Activated naive CD4-positive, alpha-beta T cell treated with Interleukin-2 at 50 U/mL for 16 hours (primary cell): ENCODE measurements at places on chromosomes 3 and 15.

DNA sequence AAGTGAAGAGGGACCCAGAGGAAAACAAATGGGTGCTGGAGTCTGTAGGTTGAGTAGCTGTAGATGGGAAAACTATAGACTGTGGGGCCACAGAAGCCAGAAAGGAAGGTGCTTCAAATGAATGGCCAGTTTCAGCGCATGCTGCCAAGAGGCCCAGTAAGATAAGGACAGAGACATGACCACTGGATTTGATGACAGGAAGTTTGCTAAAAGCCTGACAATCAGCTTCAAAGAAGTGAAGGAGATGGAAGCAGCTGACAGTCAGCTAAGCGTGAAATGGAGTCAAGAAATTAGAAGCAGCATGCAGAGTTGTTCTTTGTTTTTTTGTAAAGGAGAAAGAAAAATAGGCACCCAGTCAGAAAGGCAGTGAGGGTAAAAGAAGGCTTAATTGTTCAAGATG is 24.9 kb downstream of the TXNRD3 start:
- DNase-seq: no peak

GRCh38 chr3:111864821-111865656 is 6.0 kb downstream of the PHLDB2 start:
- no peak for DNase-seq

- DNase-seq: no peak
These were observed 534.7 kb upstream of the IL12A start for GRCh38 chr3:159453945-159454344.

DNA sequence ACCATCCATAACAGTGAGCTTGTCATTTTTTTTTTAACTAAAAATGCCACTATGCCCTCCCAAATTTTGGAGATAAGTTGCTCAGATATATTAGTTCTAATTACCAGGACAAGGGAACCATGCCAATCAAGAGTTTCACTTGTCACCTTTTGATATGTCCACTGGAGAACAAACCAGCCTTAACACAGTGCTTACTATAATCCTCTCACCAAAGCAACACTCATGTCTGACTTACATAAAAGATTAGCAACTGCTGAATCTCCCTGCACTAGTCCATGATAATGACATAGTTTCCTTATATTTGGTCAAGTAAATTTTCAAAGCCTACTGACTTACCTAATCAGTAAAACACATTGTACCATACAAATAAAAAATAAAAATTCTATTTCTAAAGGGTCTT is 44.4 kb downstream of the TTBK2 start:
- no peak for DNase-seq

DNA sequence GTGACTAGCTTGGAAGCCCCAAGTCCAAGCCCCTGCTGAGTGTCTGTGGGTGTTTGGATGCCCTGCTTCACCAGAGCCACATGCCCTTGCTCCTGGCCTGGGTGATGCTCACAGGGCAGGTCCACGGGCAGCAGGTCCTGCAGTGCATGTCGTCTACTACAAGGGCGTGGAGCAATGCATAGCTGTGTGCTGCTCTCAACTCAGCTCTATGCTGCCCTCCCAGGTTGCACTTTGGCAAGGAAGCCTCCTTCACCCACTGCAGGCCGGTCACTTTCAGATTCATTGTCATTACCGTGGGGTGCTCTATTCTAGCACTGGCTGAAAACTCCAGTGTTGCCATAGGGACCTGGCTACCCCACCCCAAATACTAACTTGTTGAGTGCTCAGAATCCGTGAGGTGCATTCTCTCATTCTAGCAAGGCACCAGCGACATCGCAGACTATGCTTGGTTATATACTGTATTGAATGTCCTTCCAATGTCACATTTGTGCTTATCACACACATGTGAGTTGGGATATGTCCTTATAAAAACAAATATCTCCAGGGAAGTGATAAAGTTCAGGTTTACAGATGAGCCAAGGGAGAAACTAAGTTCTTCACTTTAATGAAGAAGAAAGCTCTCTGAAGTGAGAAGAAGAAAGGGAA is 51.8 kb downstream of the GRAMD1C start:
- DNase-seq: no peak

- no peak for DNase-seq
These were observed 45.1 kb downstream of the NOX5 start for GRCh38 chr15:69059557-69059943.

- DNase-seq: no peak
These were observed 426.1 kb upstream of the THBS1 start for GRCh38 chr15:39154776-39155175.

DNA sequence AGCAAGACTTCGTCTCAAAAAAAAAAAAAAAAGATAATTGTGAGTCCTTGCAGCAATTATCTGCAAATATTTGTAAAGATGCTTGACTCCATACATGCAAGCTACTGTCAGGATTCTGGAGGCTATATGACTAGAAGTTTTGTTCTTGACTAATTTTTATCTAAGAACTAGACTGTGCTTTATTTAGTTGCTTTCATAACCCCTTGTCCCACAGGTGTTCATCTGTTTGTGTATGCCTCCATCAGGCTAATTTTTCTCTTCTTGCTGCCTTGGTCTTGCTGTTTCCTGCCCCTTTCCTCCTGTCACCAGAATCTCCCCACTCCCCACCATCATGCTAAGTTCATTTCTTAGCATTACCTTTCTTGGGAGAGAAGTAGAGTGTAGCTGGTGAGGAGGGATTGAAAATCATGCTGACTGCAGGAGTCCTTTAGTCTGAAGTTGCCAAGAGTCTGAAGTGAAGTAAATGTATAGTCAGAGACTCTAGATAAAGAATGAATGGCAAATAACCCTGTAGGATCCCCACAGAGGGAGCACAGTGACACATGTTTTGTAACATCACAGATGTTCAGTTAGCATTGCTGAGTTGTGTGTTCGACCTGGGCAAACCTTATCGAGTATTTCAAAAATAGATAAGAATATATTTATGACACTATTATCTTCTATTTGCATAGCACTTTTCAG is 12.5 kb downstream of the ST3GAL6 start:
- DNase-seq: no peak

GRCh38 chr3:42590989-42591756 is 513 bp downstream of the SS18L2 start:
- DNase-seq: peak; percentile 14

GRCh38 chr3:45872569-45872968 is 13.8 kb upstream of the CCR9 start:
- no peak for DNase-seq

DNA sequence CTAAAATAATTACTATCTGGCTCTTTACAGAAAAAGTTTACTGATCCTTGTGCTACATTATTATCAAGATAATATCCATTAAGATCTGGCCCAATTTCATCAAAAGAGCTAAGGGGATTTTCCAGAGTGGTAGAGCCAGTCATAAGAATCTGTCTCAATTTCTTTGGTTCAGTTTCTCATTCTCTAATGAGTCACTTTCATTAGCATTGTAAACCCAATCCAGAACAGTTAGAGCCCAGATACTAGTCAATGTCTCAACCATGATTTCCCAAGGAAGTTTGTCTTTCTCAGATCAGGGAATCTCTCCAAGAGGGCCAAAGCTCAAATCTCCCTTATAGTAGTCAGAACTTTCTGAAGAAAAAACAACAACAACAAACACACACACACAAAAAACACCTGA is 131.1 kb upstream of the PPP2R3A start:
- no peak for DNase-seq

DNA sequence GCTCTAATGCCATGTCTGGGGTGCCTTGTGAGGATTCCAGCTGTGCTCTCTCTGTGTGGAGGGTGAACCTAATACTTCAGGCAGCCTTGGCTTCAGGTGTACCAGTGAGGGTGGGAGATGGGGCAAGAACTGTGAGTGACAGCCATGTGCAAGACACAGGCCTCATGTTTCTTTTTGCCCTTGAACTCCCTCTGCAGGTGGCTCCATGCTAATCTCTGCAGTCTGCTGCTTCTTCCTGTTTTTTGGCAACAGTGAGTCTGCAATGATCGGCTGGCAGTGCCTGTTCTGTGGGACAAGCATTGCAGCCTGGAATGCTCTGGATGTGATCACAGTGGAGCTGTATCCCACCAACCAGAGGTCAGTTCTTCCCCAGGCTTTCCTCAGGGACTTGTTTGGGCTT is 189.3 kb downstream of the SV2B start:
- DNase-seq: no peak

DNA sequence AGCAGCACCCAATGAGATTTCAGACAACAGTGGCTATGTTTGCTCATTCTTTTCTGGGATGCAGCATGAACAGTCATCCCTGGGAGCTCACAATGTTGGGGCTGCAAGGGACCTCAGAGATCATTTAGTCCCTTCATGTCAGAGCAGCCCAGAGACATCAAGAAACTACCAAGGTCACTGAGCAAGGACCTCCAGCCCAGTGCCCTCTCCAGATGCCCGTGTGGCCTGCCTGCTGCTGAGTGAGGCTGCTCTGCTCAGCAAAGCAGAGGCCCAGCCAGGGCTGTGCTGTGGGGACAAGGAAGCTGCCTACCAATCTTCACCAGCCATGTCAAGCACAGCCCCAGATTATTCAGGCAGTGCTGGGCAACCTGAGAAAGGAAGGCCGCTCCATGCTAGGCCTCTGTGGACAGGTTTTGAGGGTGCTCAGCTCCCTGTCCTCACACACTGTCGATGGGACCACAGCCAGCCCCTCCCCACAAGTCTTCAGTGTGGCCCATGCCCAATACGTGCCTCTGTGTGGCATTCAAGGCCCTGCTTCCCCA is 99.7 kb downstream of the DAPK2 start:
- DNase-seq: no peak

DNA sequence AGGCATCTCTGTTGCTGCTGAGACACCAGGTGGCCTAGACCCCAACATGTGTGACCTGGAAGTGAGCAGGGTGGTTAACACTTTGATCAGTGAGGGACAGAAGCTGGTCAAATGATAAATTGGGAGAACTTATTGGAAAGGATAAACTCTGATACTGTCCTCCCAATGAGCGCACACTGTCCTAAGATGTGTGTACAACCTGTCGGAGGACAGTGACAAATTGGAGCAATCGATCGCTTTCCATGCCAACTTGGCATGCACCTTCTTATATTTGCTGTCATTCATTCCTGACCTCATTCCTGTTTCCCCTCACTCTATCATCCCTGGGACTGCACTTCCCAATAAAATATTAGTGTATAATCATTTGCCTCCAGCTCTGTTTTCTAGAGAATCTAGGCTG is 198.7 kb upstream of the PROK2 start:
- DNase-seq: no peak

DNA sequence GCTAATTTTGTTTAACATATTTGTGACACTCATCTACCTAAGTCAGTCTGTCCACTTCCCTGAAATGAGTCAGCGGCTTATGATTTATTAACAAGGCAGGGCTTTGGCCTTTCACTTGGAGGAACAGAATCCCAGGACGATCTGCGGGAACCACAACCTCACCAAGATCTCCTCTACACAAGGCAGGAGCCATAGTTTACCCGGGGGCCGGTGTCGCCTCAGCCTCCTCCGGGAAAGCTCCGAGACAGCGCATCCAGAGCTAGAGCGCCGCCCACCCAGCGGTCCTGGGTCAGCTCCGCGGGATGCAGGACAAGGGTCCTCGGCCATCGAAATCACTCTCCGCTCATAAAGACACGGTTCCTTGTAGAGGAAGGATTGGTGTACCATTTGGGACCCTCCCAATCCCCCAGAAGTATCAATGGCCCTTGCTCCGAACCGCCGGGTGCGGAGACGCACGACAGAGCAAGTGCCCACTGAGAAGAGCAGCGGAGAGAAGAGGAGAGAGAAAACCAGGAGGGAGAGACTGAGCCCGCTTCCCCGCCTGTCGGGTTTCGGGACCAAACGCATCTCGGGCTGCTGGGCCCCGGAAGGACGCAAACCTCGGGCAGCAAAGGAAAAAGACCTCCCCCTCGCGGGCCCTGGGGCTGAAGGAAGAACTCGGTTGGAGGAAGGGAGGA is 13.1 kb upstream of the ALCAM start:
- no peak for DNase-seq

- DNase-seq: no peak
These were observed 19.0 kb upstream of the DLG1 start for GRCh38 chr3:197317250-197317963.

GRCh38 chr3:51955893-51956770 is 951 bp downstream of the GPR62 start:
- peak; percentile 38 for DNase-seq

DNA sequence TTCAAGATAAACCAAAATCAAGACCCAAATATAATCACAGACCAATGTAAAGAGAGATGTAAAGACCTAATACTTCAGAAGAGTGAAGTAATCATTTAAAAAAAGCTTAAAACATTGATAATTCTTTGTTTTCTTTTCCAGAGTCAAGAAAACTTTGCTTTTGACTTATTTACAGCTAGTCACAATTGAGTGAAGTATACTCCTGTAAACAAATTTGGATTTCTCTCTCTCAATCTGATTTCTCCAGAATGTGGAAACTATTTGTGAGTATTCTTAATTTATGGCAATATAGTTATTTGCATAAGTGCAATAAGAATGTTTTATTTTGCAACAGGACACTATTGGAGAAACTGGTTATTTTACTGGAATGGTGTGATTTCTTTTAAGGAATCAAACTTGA is 43.7 kb upstream of the ZBTB20 start:
- no peak for DNase-seq

DNA sequence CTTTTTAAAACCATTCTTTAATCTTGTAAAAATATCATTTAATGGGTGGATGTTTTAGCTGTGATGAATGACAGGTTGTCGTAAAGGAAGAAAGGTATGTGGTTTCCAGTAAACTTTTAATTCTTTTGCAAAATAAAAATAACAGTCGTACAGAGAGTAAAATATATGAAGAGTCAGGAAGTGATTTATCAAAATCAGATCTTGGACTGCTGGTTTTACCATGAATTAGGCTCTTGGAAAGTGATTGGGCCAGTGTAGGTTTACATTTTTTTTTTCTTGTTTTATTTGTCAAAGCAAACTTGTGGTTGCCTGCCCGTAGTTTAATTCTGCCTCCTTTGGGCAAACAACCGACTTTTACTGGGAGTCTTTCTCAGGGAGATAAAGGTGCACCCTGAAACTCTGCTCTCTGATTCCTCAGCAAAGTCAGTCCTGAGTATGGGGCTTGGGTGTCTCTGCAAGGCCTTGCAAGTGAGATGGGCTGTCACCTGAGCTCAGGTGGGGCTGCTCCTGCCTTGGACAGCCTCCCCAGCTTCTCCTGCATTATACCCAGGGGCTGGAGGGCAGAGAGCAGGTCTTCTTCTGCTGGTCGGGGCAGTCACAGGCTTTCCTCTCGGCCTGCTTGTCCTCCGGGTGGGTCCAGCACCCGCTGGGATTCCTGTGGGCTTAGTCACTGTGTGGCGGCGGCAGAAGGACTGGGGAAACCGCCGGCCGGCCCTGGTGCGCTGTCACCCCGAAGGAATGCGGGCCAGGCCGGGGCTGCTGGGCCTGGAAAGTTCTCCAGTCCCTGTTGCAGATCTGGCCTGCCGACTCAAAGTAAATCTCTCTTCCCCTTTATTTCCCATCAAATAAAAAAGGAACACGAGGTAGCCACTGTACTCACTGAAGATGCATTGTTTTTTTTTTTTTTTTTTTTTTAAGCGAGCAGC is 79.0 kb downstream of the IGF1R start:
- DNase-seq: no peak

- no peak for DNase-seq
These were observed 483.6 kb downstream of the GBE1 start for GRCh38 chr3:81277853-81278252.

- no peak for DNase-seq
These were observed 26.7 kb downstream of the ETV5 start for GRCh38 chr3:186082150-186082549.

- no peak for DNase-seq
These were observed 191.6 kb upstream of the MRPL3 start for GRCh38 chr3:131694376-131694775.
